CD4-positive, alpha-beta T cell treated with Interleukin-6 for 4 hours (primary cell): ENCODE measurements at places on chromosomes 5 and 9.

DNA sequence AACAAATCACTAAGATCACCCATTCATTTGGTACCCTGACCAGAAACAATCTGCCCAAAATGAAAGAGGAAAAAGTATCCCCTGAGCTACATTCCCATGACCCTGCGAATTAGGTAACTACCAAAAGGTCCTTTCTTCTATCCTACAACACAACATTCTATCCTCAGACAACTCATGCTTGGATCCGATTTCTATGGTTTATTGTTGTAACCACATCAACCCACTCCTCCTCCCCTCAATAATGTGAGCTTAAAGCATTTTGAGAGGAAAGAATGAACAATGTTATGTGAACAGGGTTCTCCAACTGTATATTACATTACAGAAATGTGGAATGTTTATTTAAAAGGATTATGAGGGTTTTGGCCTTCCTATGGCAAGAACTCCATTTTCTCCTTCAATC lies 4.0 kb downstream of the SLC35D2 start:
- DNase-seq: no peak

DNA sequence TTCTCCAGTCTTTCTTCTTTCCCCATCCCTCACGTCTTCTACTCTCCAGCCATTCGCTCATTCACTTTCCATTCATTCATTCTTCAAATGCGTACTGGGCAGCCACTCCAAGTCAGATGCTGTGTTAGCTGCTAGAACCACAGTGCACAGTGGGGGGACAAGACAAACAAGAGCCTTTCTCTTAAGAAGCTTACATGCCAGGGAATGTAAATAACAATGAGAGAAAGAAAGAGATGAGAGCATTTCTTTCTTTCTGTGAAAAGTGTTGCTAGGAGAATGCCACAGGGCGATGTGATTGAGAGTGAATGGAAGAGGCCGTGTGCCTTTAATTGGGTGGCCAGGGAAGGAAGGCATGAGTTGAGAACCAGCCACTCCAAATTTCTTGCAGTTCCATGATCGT lies 46.3 kb upstream of the SMIM23 start:
- DNase-seq: no peak

DNA sequence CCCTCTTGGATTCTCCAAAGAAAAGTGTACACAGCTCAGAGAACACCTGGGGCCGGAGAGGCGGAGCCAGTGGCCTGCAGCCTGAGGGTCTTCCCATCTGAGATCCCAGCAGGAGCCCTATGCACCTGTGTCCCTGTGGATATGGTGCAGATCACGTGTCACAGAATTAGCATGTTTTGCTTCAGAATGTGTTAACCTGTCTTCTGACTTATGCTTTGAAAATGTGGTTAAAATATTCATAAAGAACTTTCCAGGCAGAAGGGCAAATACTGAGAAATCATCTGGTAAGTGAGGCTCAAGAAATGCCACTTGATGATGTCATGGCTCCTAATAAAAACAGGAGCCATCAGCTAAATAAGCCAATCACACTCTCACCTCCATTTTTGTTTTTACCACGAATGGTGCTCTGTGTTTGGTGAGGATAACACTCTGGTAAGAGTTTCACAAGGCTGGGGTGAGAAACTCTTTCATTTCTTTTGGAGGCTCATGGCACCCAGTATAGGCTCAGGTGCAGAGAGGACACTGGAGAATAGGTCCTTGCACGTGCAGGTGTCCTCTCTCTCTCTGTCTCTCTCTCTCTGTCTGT lies 279.8 kb downstream of the FSTL4 start:
- DNase-seq: no peak

GRCh38 chr5:114780290-114780689 lies 389.4 kb downstream of the TRIM36 start:
- DNase-seq: no peak

- no peak for DNase-seq
Measured at GRCh38 chr5:168822248-168822744, 243.1 kb upstream of the PANK3 start.

- no peak for DNase-seq
Measured at GRCh38 chr9:2093920-2094597, 78.9 kb downstream of the SMARCA2 start.

GRCh38 chr9:530681-531080 lies 310.8 kb upstream of the DMRT1 start:
- DNase-seq: no peak

GRCh38 chr5:146770980-146771379 lies 107.6 kb downstream of the PPP2R2B start:
- DNase-seq: no peak

DNA sequence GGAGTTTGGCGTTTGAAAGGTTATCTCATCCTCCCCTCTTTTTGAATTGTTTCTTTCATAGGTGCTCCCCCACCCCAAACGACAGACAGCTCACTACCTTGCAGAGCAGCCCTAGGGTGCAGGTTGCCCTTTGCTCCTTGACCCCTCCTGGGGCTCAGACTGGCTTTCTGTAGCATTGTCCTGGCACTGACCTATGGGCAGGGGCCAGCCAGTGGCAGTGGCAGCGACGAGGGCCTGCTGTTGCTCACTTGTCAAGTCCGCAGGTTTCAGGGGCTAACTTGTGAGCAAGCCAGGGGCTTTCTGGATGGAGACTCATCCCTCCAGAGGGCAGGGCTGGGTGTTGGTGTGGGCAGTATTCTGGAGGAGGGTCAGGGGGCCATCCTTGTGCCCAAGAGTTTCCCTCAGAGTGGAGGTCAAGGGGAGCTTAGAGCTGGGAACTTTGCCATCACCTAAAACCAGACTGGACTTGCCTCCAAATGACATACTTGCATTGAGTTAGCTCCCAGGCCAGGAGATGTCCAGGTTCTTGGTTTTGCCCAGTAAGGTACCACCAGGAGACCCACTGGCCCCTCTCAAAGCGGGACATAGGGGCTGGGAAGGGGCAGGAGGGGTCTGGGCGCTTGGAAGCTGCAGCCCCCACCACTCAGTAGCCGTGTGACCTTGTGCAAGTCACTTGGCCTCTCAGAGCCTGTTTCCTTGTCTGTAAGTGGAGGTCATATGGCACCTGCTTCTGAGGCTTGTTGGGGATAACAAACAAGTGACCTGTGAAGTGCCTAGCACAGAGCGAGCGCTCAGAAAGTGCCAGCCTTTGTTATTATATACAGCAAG lies 53.5 kb upstream of the CDKN2AIPNL start:
- DNase-seq: no peak

- DNase-seq: no peak
Measured at GRCh38 chr9:91771027-91771426, 179.0 kb downstream of the ROR2 start.

GRCh38 chr9:123031963-123032362 lies 1.5 kb upstream of the GPR21 start:
- no peak for DNase-seq

- DNase-seq: no peak
Measured at GRCh38 chr5:32460702-32461101, 16.2 kb upstream of the ZFR start.

- no peak for DNase-seq
Measured at GRCh38 chr5:111116550-111116949, 24.4 kb downstream of the WDR36 start.

DNA sequence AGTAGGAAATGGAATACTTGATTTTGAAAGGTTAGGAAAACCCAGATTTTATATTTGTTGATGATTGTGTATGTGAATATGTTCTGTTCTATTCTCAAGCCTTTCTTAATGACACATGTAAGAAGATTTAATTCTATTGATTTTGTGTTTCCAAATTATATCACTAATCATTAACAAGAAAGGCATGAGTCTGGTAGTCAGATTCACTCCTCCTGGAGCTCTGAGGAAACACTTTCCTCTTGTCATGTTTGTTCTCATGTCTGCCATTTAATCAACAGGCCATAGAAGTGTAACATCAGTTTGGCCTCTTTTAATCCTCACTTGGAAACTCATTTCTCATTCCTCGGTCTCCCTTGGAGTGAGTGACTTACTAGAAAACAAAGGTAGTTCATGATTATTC lies 40.6 kb upstream of the F2R start:
- DNase-seq: no peak

- no peak for DNase-seq
Measured at GRCh38 chr9:21331676-21332402, 3.4 kb downstream of the KLHL9 start.

- DNase-seq: peak; percentile 39
Measured at GRCh38 chr5:126446498-126447224, 23.5 kb downstream of the GRAMD2B start.

DNA sequence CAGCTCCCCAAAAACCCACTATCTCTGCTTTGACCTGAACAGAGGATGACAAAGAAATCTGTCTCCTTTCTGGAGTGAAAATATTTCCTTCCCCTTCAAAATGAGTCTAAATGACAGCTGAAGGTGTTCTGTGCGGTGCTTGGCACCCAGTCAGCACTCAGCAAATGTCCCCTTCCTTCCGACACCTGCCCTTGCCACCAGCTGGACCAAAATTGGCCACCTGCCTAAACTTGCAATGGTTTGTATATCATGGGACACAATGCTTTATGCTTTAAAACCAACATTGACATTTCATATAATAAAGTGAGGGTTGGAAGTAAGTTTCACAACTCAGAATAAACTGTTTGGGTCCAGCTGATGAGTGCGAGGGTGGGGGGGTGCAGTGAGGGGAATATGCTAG lies 7.5 kb upstream of the TTC1 start:
- no peak for DNase-seq

DNA sequence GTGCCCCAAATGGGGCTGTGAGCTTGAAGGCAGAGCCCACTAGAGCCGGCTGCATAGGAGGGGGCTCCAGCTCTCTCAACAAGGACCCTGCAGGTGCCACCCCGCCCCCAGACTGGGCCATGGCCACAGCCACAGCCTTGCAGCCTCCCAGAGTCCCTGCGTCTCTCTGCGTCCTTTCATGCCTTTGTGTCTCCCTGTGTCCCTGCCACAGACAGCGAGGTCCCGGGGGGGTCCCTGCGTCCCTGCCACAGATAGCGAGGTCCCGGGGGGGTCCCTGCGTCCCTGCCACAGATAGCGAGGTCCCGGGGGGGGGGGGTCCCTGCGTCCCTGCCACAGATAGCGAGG lies 6.3 kb downstream of the NOXA1 start:
- no peak for DNase-seq

GRCh38 chr9:570187-570586 lies 271.3 kb upstream of the DMRT1 start:
- DNase-seq: no peak

DNA sequence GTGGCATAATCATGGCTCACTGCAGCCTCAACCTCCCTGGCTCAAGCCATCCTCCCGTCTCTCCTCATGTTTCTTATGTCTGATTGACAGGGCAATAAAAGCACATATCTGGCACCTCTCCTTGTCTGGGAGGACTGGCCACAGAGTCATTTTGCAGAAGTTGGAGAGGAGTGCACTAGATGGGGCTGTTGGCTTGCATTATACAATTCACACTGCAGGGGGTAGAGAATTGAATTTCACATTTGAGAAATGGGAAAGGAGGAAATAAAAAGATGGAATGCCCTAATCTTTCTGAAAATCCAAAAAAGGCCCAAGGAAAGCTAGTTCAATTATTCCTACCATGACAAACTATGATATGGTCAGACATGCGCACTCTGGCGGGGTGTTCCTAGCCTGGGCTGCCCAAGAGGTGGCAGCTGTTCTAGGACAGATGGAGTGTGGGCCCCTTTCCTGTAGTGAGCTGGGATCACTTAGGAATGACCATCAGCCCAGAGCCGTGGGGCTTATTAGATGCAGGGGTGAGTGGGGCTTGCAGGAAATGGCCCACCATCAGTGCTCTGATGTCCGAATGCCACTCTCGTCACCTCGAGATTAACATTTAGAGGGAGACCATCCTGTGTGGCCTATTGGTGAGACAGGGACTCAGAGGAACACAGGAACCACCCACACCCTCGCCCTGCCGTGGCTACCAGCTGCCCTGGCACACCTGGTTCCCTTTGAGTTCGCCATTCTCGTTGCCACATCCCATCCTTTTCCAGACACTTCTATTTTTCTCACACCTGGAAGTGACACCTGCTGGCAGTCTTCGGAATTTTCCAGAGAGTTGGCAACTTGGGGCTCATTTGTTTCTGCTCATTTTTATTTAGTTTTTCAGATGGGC lies 21.8 kb upstream of the ANKRD18A start:
- no peak for DNase-seq

DNA sequence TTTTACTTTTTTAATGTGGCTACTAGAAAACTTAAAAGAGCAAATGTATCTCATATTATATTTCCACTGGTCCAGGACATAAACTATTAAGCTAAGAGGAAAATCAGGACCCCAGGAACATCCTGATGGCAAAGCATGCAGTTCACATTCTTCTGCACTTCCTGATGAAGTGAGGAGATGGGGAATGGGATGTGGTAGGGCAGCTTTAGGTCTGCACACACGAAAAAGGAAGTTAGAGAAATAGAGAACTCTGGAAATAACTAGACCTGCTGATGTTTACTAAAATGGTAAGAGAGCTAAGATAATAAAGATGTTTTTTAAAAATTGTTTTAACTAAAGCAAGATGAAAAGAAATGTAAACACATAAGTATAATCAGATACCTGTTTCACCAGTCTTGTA lies 39.7 kb upstream of the NIPBL start:
- no peak for DNase-seq

GRCh38 chr9:129235931-129236331 lies 57.9 kb upstream of the IER5L start:
- DNase-seq: peak; percentile 83

GRCh38 chr9:95938724-95939123 lies 63.2 kb downstream of the ERCC6L2 start:
- DNase-seq: no peak

DNA sequence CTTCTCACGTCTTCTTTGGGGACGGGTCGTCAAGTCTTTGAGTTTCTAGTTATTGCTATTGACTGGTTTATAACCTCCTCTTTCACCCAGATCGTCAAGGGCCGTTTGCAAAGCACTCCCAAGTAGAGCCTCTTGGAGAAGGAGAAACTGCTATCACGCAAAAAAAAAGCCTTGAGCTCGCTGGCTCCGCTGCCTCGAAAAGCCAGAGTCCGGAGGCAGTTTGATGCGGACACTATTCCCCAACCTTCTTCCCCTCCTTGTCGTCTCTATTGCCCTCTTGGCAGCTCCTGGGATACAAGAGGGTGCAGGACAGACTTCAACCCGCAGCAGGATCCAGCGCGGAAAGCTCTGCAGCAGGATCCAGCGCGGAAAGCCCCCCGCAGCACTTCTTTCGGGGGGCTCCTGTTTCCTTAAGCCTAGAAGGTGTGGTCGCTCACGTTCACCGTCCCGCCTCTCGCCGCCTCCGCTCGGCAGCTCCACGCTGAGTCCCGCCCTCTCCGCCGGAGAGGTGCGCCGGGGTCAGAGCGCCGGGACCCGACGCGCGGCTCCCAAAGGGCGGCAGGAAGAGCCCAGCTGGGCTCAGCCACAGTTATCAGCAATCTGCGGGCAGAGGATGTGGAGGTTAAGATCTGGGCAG lies at the start of gene PCDHAC1:
TSS of gene PCDHAC1 (plus strand) at position 494 of the 637 bp plus-strand sequence. CDS start 594 bp downstream, outside the sequence.
- no peak for DNase-seq

GRCh38 chr9:135820661-135821060 lies 86.7 kb downstream of the CAMSAP1 start:
- no peak for DNase-seq

DNA sequence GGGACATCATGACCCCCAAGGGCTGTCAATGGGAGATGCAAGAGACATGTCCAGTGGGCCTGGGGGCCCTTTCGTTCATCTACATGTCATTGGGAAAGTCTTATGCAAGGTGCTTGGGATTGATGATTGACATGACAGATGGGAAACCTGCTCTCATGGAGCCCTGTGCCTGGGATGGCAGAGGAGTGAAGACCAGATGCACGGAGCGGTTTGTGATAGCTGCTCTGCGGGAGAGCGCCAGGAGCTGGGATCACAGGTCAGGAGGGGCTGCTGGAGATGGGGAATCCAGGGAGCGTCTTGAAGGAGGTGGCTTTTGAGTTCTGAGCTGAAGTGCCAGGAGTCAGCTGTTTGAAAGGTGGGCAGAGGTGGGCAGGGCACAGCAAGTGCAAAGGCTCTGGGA lies 104.3 kb downstream of the FGF18 start:
- no peak for DNase-seq
